GM23338 (cell line): ENCODE measurements at places on chromosomes 1 and 21. TPM values are rescaled to one million over a fixed set of nuclear protein-coding genes. Genes with fewer than 3 reads are reported as not detected.

DNA sequence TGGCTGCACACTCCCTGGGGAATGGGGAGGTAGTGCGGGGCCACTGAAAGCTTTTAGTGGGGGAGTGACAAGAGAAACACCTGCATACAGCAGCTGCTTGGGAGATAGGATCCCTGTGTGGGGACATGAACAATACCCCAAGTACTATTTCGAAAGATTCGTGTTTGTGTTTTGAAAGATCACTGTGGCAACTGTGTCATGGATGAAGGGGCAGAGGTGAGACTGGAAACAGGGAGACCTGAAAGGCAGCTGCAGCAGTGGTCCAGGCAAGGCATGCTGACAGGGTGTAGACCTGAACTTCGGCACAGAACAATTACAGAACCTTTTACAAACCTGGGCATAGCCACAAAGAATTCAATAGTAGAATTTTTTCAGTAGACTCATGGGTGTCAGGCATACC is 32.9 kb downstream of the TENT5C start:
- no peak overlapping the region for H3K27ac ChIP-seq
- DNase-seq = no peak
- H3K4me3 ChIP-seq = no peak overlapping the region
- H3K27me3 ChIP-seq = no peaks in the 10 kb centered on the region
- no peaks in the 10 kb centered on the region for H3K36me3 ChIP-seq

Gene TMEM81
- polyA plus RNA-seq = 4.5 and 5.5 TPM in 2 replicates

Gene TMEM52
- 22.0 and 25.0 TPM in 2 replicates for polyA plus RNA-seq

GRCh38 chr1:125064481-125064880 is 3879.7 kb downstream of the SRGAP2C start:
- DNase-seq = no peak
- H3K27ac ChIP-seq = no peak overlapping the region
- H3K4me1 ChIP-seq = no peaks in the 10 kb centered on the region
- no peaks in the 10 kb centered on the region for H3K27me3 ChIP-seq

DNA sequence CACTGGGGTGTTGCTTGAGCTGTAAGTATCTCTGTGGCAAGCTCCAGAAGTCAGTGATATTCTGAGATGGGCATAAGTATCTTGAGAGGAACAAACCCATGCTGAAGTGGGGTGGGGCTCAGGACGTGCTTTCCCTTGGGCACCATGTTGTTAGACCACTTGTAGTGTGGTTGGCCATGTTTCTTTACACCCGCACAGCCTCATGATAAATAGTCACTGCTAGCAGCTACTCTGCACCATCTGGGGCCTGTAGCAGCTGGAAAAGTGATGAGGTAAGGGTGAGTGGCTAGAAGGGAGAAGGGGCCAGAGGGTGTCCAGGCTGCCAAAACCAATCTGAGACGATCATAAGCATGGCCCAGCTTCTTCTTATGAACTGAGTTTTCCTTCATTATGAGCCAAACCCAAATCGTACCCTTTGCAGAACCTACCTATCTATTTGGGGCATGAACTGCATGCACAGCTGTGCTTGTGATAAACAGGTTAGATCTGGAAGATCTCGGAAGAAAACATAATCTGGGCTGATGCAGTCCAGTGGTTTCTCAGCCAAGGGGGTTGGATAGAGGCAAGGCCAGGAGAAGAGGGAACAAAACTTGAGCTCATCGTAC is 91.9 kb upstream of the IRF2BP2 start:
- H3K36me3 ChIP-seq = no peaks in the 10 kb centered on the region
- no peaks in the 10 kb centered on the region for H3K4me1 ChIP-seq
- H3K27ac ChIP-seq = no peak overlapping the region
- DNase-seq = no peak

GRCh38 chr1:172936088-172936645 is 114.6 kb downstream of the TNFSF18 start:
- no peak for DNase-seq
- no peak overlapping the region for H3K27ac ChIP-seq
- no peak overlapping the region for H3K4me3 ChIP-seq
